ENCODE measurements at places on chromosomes 16 and 17.
A peak's percentile ranks its signal among the peaks of the same experiment; 100 is the strongest.

DNA sequence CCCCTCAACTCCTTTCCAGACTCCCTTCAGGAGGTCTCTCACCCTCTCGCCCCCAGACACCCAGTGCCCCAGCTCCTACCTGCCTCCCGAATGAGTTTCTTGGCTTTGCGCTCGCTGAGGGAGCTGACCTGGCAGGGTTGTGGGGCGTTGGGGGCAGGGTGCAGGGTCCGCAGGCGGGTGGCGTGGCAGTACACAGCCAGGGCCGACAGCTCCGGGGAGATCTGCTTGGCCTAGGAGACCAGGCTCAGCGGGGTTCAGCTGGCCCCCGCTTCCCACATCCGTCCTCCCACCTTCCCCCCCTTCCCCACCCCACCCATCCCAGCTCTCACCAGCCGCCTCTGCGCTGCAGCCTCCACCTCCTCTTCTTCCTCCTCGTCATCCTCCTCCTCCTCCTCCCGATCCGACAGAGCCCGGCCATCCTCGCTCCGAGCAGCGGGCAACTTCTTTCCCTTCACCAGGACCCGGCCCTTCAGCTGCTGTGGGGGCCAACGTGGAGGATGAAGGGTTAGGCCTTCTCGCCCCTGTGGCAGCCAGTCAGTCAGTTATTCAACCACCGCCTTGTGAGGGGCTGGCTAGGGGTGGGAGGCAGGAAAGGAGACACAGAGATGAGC lies 17.2 kb downstream of the PLCD3 start:
- ATAC-seq, result no peak

DNA sequence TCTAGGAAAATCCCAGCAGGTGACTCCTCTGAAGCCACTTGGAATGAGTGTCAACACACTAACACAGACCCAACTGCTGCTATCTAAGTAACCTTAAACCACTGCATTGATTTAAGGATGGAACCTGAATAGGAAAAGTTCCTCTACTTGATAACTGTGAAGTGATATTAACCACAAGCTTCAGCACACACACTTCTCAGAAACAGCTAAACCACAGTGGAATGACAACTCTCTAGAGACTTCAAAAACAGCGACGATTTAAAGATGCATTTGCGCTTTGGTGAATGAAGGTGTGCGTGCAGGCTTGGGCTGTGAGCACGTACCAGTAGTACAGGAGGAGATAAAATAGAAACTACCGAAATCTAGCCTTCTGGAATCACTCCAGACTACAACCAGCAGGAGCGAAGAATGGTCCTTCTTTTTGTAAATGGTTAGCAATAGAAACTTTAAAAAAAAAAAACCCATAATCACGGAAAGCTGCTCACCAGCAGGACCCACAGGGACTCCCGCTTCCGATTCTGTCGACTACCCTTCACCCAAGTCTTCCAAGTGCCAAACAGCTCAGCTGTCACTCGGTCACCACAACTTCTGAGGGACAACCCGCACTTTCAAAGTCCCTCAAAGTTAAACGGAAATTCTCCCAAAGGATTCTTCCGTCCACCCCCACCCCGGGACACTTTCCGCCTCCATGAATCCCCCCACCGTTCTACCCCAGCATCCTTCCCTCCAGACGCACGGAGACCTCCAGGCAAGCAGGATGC lies 137.7 kb upstream of the CORO6 start:
- peak; percentile 62 for ATAC-seq

DNA sequence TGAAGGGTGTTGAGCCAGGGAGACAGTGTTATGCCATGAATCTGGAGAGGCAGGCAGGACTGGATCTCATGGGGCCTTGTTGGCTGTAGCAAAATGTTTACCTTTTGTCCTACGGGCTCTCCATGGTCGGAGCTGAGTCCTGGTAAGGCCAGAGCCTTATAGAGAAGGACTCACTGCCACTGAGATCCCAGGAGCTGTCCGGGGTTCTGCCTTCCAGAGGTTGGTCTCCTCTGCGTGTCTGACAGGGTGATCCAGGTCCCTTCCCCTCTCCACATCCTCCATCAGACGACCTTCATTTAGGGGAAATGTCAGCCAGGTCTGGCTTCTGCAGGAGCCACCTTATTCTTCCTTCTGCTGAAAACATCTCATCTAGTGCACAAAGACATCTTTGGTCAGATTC lies 285.2 kb upstream of the N4BP1 start:
- no peak for ATAC-seq

DNA sequence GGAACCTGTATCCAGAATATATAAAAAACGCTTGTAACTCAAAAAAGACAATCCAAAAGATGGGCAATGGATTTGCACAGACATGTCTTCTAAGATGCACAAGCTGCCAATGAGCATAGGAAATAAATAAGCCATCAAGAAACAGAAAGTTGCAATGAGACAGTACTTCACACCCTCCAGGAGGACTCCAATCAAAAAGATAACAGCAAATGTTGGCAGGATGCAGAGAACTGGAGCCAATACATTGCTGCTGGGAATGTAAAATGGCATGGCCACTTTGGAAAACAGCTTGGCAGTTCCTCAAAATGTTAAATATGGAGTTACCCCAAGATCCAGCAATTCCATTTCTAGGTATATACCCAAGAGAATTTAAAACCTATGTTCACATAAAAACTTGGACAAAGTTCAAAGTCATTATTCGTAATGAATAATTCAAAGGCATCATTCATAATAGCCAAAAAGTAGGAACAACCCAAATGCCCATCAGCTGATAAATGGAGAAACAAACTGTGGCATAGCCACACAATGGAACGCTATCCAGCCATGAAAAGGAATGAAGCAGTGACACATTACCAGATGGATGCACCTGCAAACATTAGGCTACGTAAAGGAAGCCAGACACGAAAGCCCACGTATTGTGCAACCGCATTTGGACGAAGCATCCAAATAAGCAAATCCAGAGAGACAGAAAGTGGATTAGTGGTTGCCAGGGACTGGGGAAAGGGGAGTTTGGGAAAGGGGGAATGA lies 25.6 kb downstream of the GGA2 start:
- ATAC-seq, result no peak

- peak; percentile 67 for ATAC-seq
These were observed 220.3 kb downstream of the PRKCA start for GRCh38 chr17:66522591-66523272.

DNA sequence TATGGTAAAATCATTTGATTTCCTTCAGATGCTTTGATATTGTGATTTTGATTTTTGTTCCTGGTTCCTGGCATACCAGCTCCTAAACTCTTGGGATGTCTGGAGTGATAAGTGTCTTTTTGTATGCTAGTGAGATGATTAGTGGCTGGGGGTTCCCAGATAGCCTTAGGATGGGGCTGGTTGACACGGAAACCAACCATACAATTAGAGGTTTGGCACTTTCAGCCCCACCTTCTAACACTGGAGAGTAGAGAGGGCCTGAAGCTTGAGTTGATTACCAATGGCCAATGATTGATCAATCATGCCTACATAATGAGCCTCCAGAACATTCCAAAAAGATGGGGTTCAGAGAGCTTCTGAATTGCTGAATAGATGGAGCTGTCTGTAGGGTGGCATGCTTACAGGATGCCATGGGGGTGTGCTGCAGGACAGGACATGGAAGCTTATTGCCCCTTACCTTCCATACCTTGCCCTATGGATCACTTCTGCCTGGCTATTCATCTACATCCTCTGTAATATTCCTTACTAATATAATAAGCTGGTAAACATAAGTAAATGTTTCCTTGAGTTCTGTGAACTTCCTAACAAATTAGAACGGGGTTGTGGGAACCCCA lies 22.8 kb downstream of the RNF112 start:
- no peak for ATAC-seq

- ATAC-seq, result no peak
These were observed 35.0 kb upstream of the RASD1 start for GRCh38 chr17:17531156-17531555.

DNA sequence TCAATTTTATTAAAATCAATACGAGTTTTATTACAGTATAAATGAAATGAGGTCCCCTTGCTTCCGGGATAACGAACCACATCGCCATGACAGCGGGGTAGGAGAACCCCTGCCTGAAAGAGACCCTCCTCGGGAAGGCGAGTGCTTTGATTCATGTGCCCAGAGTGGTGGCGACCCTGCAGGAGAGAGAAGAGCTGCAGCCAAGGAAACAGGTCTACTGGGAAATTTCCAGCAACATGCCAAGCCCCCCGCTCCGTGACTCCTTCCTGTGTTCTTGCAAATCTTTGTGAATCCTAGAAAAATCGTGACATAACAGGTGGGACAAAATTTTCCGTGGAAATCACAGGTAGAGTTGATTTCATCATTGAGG lies 162.5 kb downstream of the WSCD1 start:
- no peak for ATAC-seq

DNA sequence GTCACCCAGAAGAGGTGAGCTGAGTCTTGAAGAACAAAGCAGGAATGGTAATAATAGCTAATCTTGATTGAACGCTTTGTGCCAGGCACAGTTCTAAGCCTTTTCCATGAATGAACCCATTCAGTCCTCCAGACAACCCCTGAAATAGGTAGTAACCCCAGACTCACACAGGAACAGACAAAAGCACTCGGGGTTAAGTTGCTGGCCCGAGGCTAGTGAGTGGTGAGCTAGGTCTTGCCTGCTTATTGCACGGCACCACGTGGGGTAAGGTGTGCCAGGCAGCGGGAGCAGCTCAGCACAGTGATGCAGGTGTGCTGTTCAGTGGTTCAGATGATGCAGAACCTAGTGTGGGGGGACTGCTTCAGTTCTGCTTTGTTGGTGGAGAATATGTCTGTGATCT lies 181.6 kb downstream of the RAB11FIP4 start:
- no peak for ATAC-seq

GRCh38 chr16:27080895-27081294 lies 14.2 kb downstream of the C16orf82 start:
- ATAC-seq, result no peak

GRCh38 chr17:14303343-14304221 lies 2.7 kb downstream of the HS3ST3B1 start:
- ATAC-seq, result no peak

DNA sequence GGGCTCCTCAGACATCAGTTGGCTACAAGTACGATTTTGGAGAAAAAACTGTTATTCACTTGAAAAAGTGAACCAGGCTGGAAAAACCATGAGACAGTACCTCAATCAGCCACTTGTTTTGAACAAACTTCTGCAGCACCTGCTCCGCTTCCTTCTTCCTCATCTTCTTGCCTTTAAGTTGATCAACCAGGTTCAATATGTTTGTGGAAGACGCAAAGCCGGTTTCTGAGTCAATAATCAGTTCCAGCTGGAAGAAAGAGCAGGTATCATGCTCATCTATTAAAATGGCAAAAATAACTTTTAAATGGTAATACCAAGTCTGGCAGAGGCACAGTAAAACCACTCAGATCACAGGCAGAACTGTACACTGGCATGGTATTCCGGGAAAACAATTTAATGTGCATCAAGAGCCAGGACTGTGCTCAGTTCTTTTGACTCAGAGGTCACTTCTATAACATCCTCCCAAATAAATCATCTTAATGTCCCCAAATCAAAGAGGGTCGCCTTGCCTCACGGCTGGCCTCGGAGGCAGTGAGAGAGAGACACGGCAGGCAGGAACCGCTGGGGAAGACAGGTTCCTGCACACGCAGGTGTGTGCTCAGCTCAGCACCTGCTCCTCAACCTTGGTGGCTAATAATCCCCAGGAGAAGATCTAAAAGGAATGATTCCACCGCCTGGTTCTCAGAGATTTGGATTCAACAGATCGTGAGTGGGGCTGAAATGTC lies 29.7 kb downstream of the KDM8 start:
- no peak for ATAC-seq

- no peak for ATAC-seq
These were observed 4.5 kb upstream of the UNC13D start for GRCh38 chr17:75848523-75849278.

DNA sequence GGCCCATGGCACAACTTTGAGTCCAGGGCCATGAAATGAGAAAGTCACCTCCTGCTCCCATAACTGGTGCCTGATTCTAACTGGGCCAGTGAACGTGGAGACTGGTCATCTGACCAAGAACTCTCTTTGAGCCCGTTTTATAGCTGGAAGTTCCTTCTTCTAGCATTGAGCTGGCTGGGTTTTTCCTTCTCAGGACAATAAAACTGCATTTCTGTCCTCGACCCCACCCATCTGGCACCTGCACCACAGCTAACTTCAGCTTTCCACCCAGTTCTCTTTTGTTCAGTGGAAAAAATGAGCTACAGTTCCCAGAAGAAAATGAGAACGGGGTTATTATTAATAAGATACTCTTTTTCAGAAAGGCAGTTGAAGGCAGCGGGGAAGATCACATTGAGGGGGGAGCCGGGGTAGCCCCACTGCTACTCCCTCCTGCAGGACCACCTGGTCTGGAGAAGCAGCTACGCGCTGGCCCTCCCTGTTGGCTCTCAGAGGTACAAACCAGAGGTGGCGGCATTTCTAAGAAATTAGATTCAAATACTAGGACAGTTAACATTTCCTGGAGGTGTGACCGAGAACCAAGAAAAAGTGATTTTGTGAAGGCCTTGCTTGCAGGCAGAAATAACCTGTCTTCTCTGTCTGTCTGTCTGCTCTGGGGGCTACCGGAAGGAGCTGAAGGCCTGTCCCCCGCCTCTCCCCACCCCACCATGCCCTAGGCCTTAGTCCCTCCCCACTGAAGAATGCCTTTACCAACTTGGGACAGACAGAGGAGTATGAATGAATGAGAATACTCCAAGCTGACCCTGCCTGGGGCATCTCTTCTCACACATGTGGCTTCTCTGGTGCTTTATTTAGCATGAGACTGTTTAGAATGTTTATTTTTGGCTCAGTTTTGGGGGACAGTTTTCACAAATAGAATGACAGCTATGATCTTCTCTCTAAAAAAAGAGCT lies 123.9 kb downstream of the XYLT1 start:
- ATAC-seq, result peak; percentile 42

DNA sequence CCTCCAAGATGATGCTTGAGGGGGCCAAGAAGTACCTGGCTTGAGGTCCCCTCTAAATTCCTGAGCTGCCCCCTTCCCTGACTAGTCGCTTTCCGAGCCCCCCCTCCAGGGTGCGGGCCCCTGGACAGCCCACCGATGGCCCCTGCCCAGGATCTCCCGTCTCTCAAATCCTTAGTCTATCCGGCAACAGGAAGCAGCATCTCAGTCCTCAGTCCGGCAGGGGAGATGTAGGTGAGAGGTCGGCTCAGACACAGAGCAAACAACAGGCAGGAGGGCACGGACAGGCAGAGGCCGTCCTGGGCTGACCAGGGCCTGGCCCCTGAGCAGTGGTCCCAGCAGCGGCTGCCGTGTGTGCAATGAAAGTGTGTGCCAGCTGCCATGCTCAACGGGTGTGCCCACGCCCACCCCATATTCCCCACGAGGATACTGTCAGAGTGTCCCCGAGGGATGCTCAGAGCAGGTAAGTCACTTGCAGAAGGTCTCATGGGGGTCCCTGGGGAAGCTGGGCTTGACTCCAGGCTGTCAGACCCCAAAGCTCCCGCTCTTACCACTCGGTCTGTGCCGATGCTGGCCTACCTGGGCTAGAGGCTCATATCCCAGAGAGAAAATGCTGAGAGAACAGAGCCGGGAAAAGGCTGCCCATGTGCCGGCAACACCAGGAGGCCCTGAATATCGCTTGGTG lies 7.2 kb downstream of the SLC43A2 start:
- no peak for ATAC-seq

- no peak for ATAC-seq
These were observed 36.6 kb downstream of the TIMM22 start for GRCh38 chr17:1033503-1033902.

GRCh38 chr16:54031107-54031760 lies 255.4 kb downstream of the IRX3 start:
- ATAC-seq, result peak; percentile 45

GRCh38 chr17:61352408-61352770 lies 47.3 kb upstream of the TBX2 start:
- ATAC-seq, result no peak

Data from activated T-helper 17 cell treated with anti-CD3 and anti-CD28 coated beads, Interleukin-2, amount 50 U/mL, for 72 hours (primary cell).